ENCODE measurements at places on chromosomes 5 and 9. TPM values are rescaled to one million over a fixed set of nuclear protein-coding genes. Genes with fewer than 3 reads are reported as not detected.

PKN3 gene
- 5.9 TPM for total RNA-seq

DNA sequence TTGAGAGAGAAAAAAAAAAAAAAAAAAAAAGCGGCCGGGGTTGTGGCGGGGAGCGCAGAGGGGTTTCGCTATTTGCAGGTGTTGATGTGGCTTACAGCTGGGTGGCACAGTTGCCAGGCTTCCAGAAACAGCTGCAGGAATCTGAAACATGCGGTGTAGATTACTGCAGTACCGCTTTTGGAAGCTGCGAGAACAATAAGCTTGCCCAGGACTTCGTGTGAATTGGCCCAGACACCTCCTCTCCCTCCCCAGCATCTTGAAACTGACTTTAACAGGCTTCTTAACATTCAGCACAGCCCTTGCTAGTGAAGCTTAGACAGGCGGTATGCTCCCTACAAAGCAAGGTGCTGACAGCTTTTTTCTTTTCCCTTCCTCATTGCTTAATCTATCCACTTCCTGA, 104.0 kb downstream of the ATP10B start:
- no peak for DNase-seq

DNA sequence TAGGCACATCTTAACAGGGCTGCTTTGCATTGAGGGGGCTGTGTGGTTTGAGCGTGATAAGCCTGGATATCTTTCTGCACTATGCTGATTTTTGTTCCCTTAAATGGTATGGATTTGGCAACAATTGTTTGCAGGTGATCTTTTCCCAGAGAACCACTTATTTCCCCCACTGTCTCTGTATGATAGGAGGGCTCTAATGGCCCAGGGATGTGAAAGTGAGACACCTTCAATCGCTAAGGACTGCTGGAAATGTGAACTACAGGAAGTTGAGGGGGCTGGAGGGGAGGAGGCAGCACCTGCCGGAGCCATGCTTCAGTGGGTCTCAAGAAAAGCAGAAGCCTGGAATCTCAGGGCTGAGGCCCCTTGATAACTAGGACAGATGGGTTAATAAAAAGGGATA, 29.4 kb downstream of the SYK start:
- no peak for DNase-seq

DNA sequence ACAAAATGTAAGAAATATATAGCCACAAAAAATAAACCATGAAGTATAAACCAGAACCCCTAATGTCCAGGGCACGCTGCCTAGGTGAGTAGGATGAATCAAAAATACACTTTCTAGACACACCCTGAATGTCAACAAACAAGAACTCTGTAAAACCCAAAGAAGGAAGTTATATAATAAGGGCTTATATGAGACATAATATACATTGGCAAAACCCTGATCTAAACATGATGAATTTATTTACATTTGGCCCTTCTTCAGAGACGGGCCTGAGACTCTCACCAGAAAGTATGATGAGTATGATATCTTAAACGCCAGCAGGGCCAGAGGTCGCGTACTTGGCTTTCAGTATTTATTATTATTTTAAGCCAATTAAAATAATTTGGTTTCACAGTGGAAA, 125.1 kb upstream of the FST start:
- no peak for DNase-seq

LRRC26 gene
- total RNA-seq = not detected

DNA sequence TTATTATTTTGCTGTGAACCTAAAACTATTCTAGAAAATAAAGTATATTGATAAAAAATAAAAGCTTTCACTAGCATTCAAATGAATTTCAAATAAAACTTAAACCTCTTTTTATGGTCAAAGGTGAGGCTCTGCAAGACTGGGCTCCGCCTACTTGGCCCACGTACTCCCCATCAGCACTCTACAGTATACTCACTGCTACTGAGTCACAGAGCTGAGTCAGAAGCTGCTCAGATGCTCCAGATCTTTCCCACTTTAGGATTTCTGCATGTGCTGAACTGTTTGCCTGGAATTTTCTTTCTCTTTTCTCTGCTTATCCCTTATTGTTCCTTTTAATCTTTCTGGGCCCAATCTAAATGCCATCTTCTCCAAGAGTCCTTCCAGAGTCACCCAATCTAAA, 331.9 kb upstream of the CCNG1 start:
- no peak for DNase-seq

DNA sequence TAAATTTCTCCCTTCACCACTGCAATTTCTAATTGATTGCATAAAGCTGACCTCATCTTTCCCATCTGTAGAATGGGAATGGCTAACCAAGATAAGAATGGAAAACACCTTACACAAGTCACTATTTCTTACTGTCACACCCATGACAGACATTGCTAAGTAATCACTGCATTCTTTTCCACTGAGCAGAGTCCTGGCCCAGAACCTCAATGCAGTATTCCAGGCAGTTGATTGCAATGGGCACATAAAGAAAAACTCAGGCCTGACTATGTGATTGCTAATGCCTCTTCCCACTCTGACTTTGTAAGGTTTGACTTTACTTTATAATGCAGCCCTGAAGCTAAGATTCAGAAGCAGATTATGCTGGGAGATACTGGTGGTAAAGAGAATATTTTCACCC, 29.3 kb downstream of the TRIM32 start:
- DNase-seq = no peak

DNA sequence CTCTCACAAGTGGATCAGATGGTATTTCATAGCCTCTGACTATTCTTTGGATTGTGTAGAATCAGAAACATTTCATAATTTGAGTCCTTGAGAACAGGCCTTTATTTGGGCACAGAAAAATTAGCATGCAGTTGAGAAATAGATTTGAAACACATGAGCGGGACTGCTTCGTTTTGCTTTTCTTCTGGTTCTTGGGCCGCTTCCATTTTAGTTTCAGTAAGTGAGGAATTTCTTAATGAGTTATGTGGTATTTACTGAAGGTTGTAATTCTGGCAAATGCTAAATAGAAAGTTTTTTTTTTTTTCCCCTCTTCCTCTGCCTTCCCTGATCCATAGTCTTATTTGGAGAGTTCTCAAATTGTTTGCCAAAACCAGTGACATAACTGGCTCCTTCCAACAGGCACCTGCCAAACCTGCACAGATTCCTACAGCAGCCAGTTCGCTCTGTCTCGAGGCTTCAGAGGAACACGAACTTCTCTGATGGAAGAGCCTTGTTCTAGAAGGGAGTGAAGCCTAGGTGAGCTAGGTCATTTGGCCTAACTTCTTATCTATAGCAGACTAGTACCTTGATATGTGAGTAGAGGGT, 71.2 kb upstream of the SLC28A3 start:
- DNase-seq = no peak

NUTM2G gene
- total RNA-seq = not detected

DNA sequence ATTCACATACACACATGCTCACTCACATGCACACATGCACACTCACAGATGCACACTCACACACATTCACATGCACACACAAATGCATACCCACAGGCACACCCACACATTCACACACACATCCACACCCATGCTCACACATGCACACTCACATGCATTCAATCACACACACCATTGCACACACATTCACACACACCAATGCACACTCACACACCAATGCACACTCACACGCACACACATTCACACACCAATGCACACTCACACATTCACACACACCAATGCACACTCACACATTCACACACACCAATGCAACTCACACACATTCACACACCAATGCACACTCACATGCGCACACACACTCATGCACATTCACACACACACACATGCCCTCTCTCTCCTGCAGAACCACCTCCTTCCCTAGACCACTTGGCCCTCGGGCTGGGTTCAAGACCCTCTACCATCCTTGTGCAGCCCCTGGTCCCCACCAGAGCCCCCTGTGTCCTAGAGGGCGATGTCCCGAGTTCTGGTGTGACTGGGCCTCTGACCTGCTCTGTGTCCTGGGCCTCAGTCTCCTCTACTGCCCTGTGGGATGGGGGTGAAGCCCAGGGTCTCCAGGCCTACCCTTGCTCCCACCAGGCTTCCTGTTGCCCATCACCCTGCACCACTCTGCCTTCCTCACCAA, 139.0 kb downstream of the OLFM1 start:
- no peak for DNase-seq

DMRT3 gene
- total RNA-seq = not detected

PCDHGA7 gene
- 7.0 TPM for total RNA-seq

STK32A gene
- total RNA-seq = 0.50 TPM

NRG2 gene
- total RNA-seq = 1.9 TPM

TTLL11 gene
- 5.8 TPM for total RNA-seq

- no peak for DNase-seq
These were observed 106.0 kb upstream of the PTPN3 start for GRCh38 chr9:109604131-109604530.

GRCh38 chr9:11158063-11158462, 545.3 kb upstream of the PTPRD start:
- peak; percentile 7 for DNase-seq

- DNase-seq = no peak
These were observed 64.6 kb upstream of the PLPP1 start for GRCh38 chr5:55599148-55600050.

UNC5A gene
- 0.22 TPM for total RNA-seq

GARIN3 gene
- not detected for total RNA-seq

DNA sequence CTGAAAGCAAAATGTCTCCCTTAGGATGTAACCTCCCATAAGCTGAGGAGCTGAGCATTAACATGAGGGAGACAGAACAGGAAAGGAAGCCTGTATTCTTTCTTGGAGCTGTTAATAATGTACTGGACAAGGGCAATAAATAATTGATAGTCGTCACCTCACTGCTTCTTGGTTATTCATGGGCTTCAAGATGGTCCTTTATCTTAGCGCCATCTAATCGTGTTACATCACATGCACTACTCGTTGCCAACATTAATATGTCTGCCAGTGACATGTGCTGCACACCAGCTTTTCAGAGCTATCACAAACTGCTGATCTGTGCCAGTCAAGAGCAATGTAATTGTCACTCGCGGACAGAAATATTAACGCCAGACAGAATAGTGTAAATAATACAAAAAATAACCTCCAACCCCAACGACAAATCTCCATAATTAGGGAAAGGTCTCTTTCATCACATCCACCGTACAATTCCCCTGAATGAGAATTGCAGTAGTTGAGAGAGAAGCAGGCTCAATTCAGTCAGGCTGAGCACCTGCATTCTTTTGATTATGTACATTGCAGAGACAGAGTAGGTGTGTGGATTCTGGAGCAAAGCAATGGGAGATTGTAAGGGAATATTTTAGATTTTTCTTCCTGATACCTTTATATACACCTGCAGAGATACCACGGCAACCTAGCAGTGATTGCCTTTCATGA, 267.1 kb downstream of the SPATA31D1 start:
- no peak for DNase-seq

SPARC gene
- 439 TPM for total RNA-seq

DNA sequence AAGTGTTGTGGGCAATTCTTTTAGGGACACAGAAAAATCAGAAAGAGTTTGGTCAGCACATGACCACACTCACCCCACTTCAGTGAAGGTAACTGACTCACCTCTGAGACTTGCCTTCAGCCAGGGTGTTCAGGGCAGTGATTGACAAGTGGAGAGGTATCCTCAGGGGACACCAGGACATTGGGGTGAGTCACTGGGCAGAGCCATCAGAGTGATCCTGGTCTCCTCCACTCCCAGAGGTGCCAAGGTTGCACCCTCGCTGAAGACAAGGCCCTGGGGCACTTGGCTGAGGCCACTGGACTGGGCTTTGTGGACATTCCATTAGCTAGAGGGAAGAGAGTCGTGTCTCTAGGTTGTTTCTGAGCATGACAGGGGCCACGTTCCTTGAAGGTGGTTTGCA, 113.4 kb downstream of the GADD45G start:
- no peak for DNase-seq

DNA sequence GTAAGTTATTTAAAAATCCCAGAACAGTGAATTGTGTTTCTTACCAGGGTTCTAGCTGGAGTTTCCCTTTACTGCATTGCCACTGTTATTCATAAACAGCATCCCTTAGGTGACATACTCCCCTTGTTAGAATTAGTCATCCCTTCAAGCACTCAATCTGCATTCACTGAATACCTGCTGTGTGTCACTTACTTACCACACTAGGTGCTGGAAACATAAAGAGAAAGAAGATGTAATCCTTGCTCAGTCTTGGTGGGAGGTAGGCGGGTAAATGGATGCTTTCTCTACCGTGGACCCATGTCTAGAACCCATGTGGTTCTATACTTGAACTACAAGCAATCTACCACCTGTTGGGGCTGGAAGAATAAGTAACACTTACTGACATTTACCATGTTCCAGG, 371.6 kb downstream of the KDM4C start:
- DNase-seq = no peak

WDR38 gene
- not detected for total RNA-seq

QRFP gene
- total RNA-seq = not detected

CFAP90 gene
- not detected for total RNA-seq

GRCh38 chr9:98219364-98219716, 26.9 kb upstream of the CORO2A start:
- no peak for DNase-seq

MAMDC2 gene
- 8.9 TPM for total RNA-seq

- no peak for DNase-seq
These were observed 831.1 kb downstream of the NR2F1-AS1 start for GRCh38 chr5:92749943-92750342.

B4GALT1 gene
- total RNA-seq = 42.5 TPM

PCDHGB3 gene
- 7.2 TPM for total RNA-seq

IL9 gene
- not detected for total RNA-seq

DNA sequence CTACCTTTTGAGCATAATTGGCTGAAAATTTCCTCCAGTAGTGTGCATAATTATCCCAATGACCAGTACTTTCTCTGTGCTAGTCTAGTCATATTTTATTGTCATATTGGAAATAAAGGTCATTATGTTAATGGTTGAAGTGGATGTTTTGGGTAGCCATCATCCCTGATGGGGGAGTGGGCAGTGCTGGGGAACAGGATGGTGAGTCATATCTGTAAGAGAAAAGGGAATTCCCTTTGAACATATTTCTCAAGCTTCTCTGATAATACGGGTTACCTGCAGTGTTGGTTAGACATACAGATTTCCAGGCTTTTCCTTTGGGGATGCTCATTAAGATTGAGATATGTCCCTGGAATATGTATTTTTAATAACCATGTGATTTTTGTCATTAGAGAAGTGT, 33.3 kb upstream of the SPATA31D4 start:
- no peak for DNase-seq

GRCh38 chr5:124612023-124612422, 134.4 kb downstream of the ZNF608 start:
- DNase-seq = no peak

DNA sequence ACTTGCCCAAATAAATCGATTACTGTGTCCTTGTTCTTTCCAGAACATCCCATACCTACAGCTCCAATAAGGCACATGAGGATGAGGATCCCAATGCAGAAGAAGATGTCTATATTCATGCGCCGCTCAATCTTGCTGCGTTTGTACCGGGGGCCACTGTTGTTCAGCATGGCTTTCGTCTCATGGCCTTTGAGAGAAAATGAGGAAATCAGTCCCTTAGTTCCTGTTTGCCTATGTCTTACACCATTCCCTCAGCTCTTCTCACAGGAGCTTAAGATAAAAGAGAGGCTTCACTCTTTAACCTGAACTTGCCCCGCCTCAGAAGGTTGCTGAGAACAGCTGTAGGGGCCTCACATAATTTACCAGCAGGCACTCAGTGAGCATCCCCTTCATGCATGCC, 211.6 kb downstream of the ATP10B start:
- DNase-seq = no peak
